ENCODE measurements at places on chromosomes 16 and 17.

- peak; percentile 89 for DNase-seq
Measured at GRCh38 chr17:16584273-16584995, 15.4 kb upstream of the ZNF287 start.

GRCh38 chr17:79156463-79157095 lies 82.0 kb downstream of the ENGASE start:
- DNase-seq: no peak

DNA sequence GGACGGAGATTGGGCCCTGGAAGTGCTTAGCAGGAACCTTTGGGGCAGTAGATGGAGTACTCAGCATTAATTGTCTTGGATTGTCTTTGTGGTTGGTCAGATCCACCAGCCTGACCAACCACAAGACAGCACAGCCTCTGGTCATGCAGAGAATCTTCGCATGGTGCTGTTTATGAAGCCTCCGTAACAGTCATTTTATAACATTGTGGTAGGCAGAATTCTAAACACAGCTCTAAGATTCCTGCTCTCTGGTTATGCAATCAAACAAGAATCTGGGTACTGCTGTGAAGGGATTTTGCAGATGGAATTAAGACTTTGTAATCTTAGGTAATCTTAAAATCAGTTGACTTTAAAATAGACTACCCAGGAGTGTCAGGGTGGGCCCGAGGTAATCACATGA lies 312.2 kb upstream of the GOT2 start:
- no peak for DNase-seq

- no peak for DNase-seq
Measured at GRCh38 chr16:52271088-52271750, 275.7 kb downstream of the TOX3 start.

DNA sequence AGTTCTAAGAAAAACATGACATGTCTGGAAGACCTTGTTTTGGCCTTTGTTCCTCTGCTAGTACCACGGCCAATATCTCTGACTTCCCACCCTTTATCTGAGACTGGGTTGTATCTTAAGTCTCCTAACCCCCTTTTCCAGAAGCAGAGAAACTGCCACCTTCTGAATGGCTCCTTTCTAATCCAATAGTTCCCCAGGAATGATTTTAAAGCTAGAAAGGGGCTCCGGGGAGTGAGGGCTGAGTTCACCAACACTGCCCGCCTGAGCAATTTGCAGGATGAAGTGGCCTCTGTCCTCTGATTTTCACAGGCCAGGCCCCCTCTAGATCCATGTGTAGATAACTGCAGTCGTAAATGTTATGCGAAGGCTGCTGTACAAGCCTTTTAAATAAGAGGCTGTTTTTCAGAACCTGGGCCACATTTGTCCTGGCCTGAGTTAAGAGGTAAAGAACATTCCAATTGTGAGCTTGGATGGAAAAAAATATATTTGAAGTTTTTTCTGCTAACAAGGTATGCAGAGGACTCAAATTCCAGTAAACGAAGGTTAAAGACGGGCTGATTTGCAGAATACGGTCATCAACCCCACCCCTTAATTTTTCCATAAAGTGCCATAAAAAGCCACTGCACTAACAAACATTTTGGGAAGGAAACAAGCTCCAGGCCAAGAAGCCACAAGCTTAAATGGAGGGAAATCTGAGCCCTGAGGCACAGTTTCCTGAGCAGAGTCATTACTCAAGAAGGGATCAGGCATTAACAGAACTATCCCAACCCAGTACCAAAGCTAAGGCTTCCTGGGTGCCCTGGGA lies 117.0 kb upstream of the MAF start:
- DNase-seq: no peak

DNA sequence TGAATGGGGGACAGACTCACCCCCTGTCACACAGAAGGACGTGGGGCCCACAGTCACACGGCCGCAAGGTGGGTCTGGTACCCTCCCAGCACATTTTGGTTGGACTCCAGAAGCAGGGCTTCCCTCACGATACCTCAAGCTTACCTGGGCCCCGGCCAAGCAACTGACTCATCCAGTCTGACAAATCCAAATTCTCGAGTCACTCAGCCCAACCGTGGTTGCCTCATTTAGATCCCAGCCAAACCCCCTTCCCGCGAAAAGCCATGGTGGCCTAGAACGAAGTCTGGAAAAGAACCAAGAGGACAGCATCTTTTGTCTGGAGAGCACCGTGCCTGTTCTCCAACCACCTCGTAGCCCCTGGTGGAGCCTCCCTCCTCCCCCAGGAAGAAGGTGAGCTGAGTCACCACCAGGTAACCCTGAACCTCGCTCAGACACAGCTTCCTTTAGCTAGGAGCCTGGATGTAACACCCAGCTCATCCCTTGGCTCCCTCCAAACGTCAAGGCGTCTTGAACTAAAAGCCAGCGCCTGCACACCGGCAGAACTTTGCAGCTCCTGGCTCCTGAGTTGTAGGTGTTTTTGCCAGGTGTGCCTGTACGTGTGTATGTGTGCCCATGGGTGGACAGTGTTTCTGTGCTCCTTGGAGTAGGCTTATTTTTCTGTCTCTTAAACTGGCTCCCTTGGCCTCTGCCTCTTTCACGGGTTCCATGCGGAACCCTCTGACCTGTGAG lies 78.9 kb downstream of the CMIP start:
- DNase-seq: no peak

DNA sequence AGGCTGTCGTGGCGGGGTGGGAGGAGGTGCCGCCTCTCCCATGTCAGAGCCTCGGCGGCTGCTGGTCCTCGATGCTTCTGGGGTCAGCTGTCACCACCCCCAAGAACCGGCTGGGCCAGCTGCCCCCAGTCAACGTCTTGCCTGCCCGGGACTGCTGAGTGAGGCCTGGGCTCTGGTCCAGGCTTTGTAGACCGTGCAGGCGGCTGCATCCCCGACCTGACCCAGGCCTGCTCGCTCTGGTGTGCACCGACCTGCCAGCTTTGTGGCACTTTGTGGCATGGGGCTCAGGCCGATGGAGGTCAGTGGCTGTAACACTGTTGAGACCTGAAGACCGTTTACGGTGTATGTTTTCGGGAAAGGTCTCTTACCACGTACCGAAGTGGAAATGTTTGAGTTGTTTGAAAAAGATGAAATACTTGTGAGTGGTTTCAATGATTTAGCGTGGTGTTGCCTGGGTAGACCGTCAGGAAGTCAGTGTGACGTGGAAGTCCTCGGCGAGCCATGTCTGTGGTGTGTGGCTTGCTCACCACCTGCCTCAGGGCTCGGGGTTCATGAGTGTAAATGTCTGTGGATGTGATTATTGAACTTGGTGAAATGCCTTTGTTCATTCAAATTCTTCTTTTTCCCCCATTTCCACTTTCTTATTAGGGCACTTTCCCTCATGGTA lies 53.2 kb upstream of the ZNF750 start:
- peak; percentile 68 for DNase-seq

- no peak for DNase-seq
Measured at GRCh38 chr16:77133706-77134105, 57.3 kb upstream of the MON1B start.

DNA sequence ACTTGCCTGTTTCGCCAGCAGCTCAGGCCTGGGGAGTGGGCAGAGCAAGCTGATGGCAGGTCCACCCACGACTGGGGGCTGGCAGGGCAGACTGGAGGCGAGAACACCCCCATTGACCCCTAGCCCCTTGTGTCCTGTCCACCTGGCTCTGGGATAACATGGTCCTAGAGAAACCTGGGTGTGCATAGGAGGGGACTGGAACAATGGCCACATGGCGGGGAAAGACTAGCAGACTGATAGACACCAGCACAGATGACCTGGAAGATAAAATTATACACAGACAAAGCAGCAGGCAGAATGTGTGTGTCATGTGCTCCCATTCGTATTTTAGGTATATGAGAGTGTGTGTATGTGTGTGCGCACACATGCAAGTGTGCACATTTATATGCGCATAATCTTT lies 23.5 kb downstream of the NUBP1 start:
- no peak for DNase-seq

- no peak for DNase-seq
Measured at GRCh38 chr17:49117587-49118230, 14.9 kb upstream of the B4GALNT2 start.

- DNase-seq: no peak
Measured at GRCh38 chr16:8996891-8997290, 33.2 kb upstream of the USP7 start.

DNA sequence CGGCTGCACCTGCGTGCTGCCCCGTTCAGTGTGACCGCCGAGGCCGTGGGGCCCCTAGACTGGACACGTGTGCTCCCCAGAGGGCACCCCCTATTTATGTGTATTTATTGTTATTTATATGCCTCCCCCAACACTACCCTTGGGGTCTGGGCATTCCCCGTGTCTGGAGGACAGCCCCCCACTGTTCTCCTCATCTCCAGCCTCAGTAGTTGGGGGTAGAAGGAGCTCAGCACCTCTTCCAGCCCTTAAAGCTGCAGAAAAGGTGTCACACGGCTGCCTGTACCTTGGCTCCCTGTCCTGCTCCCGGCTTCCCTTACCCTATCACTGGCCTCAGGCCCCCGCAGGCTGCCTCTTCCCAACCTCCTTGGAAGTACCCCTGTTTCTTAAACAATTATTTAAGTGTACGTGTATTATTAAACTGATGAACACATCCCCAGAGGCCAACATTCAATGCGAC lies 1.7 kb downstream of the IL17C start:
- no peak for DNase-seq

All from stimulated activated naive CD8-positive, alpha-beta T cell treated with anti-CD3 and anti-CD28 coated beads, Interleukin-15, amount 100 ng/mL, for 72 hours (primary cell).